ENCODE measurements at places on chromosomes 4 and X.
A peak's percentile ranks its signal among the peaks of the same experiment; 100 is the strongest.

DNA sequence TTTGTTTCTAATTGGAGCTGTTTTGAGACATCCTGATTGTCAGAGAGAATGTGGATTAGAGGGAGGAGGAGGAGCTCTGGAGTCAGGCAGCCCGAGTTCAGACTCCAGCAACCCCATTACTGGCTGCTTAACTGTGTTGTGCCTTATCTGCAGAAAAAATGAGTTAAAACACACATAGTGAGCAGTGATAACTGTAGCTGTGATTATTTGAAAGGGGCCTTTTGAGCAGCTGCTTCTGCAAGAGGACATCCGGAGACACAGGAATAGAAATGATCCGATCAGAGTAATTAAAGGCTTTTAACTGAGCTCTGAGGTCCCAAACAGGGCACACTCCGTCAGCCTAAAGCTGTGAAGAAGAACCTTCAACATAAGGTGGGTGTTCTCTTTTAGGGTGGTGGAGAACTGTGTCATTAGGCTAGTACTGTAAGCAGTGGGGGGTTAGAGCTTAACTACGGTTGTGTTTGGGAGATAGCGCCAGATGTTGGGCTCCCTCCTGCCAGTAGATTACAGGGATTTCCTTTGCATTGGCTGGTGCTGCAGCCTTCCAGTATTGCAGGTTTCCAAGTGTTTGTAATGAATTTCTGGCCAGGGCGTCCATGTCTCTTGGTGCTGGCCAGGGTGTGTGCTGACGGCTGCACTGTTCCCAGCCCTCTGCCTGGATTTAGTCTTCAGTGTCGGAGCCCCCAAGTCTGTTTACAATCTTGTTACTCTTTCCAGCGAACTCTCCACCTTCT, 24.3 kb downstream of the ADD1 start:
- DNase-seq, result no peak

DNA sequence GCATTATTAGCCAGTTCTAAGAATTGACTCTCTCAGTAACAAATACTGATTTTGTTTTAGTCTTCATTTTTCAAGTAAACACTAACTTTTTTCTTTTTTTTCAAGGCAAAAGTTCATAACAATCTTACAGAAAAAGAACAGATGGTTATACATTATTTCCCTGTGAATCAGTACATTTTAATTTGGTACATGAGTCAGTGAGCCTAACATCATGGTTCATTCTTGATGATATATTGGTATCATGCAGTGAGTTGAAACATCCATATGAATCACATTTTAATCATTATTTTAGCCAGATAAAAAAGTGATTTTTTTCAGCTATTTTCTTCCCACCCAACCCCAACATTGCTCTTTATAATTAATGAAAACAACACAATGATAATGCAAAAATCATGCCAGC, 184.3 kb upstream of the TACR3 start:
- no peak for DNase-seq

DNA sequence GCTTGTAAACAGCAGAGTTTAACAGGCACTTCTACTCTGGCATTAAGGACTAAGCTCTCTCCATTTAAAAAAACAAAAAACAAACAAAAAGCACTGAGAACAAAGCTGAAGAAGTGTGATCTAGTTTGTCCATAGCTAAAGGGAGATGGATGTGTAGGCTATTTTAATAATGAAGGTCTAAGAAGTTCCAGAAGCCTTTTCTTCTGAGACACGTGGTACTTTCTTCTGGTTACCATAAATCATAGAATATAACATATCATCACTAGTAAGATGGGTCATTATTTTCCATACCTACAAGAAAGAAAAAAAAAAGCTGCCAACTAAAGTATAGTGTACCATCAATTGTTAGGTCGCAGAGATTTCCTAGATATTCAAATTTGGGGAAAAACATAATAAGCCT, 722 bp upstream of the NBDY start:
- DNase-seq, result peak; percentile 0

- DNase-seq, result no peak
Measured at GRCh38 chr4:107348188-107349050, 312.3 kb upstream of the DKK2 start.

DNA sequence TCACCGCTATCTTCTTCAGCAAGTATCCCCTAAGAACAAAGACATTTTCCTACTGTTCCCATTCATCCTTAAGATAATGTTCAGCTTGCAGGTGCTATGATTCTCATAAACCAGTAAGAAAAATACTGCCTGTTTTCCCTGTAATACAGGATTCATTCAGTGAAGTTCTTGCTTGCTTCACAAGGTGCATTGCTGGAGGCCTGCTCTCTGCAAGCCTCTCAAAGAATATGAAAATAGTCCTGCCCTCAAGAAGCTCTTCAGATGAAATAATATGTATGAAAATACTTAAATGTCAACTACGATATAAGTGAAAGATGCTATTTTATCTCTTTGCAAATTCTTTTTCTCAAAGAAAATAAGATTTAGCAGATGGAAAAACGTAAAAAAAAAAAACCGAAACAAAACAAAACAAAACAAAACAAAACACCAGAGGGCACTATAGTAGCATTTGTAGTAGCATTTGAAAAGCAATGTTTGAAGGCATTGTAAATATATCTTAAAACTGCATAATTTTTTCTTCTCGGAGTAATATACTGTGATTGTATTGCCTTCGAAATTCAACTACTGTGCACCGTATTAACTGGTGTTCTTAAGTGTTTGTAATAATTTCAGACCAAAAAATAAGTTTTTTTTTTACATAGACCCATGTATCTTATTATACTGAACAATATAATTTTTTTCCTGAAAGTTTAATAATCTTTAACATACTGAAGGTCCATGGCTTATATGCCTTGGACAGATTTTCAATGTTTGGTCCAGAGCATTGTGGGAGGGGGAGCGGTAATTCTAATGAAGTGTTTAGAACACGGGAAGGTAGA, 26.0 kb downstream of the ADH4 start:
- DNase-seq, result no peak

DNA sequence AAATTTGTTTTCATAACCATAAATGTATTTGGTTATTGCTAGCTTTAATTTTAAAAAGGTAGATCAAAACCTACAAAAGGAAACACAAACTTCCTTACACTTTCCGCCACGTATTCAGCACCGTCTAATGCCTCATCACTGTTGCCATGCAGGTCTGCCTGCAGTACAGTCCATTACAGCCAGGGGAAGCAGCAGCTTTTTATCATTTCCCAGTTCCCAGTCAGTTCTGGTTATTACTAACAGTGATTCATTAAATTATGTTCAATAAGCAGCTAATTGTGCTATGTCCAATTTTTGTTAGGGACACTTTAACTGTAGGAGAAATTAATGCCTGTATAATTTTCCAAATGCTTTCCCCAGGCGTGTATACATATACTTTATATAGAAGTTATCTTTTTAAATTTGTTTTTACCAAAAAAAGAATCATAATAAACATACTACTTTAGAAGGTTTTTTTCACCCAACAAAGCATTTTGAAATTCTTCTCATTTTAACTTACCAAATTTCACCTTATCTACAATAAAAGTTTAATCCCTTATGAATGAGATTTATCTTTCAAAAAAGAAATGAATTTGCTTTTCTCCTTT, 93.3 kb downstream of the ANXA3 start:
- no peak for DNase-seq

All from NCI-H1436 treated with DMSO at 0.1 percent for 48 hours (cell line).